ENCODE measurements at places on chromosomes 16 and 17. TPM values are rescaled to one million over a fixed set of nuclear protein-coding genes. Genes with fewer than 3 reads are reported as not detected.
A peak's percentile ranks its signal among the peaks of the same experiment; 100 is the strongest.

Gene NOTUM
- total RNA-seq, result 0.89 TPM

GRCh38 chr16:20334396-20334795 lies 7.1 kb upstream of the GP2 start:
- no peak overlapping the region for H3K4me3 ChIP-seq
- H3K27me3 ChIP-seq, result no peaks in the 10 kb centered on the region
- no peaks in the 10 kb centered on the region for H3K36me3 ChIP-seq
- DNase-seq, result no peak
- no peak overlapping the region for H3K27ac ChIP-seq

DNA sequence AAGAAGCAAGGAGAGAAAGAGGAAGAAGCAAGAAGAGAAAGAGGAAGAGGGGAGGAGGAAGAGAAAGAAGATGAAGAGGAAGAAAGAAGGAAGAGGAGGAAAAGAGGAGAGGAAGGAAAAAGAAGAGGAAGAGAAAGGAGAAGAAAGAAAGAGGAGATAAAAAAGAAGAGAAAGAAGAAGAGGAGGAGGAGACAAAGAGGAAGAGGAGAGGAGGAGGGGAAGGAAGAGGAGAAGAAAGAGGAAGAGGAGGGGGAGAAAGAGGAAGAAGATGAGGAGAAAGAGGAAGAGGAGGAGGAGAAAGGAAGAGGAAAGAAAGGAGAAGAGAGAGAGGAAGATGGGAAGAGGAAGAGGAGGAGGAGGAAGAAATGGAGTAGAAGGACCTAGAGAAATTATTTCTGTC lies 80.4 kb downstream of the CDYL2 start:
- DNase-seq, result no peak
- H3K27ac ChIP-seq, result no peak overlapping the region
- H3K27me3 ChIP-seq, result no peaks in the 10 kb centered on the region
- no peaks in the 10 kb centered on the region for H3K36me3 ChIP-seq
- H3K4me3 ChIP-seq, result no peak overlapping the region

DNA sequence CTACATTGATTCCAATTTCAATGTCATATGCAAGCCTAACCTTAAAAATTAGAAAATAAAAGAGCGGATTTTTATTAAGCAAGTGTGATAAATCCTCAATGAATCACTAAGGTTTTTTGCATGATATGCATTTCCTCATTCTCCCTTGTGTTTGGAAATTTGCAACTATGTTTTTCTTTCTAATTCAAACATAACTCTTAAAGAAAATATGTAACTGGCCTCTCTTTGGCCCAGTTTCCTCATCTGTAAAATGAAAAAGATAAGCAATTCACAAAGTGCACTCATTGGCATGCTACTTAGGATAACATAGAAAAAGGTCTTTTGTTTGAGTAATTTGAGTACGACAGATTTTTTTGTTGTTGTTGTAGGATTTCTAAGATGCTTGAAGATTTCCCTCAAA lies 295.5 kb downstream of the CDH11 start:
- H3K4me1 ChIP-seq, result no peaks in the 10 kb centered on the region
- no peaks in the 10 kb centered on the region for H3K27me3 ChIP-seq
- H3K27ac ChIP-seq, result no peak overlapping the region
- no peaks in the 10 kb centered on the region for H3K36me3 ChIP-seq
- H3K4me3 ChIP-seq, result no peak overlapping the region
- DNase-seq, result no peak

DNA sequence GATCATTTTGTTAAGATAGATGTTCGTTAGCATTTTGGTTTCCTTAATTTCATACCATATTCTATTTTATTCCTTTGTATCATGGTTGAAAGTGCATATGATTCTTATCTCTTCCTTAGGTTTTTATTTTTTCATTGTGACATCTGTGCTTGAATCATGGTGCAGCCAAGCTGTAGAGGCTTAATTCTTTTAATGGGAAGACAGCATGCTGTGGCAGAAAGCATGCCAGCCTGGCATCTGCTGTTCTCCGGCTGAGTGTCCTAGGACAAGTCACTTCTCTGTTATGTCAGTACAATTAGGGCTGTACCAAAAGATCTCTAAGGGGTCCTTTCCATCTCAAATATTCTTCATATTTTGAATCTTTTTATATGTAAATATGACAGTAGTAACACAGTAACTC lies 68.5 kb upstream of the PMFBP1 start:
- H3K4me3 ChIP-seq, result no peak overlapping the region
- no peak overlapping the region for H3K27ac ChIP-seq
- no peak for DNase-seq
- no peaks in the 10 kb centered on the region for H3K27me3 ChIP-seq
- H3K36me3 ChIP-seq, result no peaks in the 10 kb centered on the region
- no peaks in the 10 kb centered on the region for H3K4me1 ChIP-seq

DNA sequence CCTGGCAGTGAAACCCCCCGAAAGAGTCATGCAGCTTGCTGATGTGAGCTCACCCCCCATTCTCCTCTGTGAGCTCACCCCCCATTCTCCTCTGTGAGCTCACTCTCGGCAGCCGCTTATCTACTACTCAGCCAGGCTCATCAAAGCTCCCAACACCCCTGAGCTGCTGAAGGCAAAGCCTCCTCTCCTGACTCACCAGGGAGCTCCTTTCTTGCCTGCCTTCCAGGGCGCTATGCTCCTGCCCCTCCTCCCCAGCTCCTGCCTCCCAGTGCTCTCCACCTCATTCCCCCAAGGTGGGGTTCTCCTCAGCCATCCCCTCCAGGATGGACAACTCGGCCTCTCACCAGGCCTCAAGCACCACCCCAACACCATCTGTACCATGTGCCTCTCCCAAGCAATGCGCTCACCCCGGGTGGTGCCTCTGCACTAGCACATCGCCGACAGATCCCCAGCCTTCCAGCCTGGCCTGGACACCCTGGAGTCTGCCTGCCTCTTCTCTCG lies 27.7 kb upstream of the FAAP100 start:
- H3K27ac ChIP-seq, result no peak overlapping the region
- H3K27me3 ChIP-seq, result no peaks in the 10 kb centered on the region
- no peak overlapping the region for H3K4me3 ChIP-seq
- peaks cover 24% of the 10 kb centered on the region for H3K4me1 ChIP-seq
- no peak for DNase-seq
- H3K36me3 ChIP-seq, result peaks cover 73% of the 10 kb centered on the region

DNA sequence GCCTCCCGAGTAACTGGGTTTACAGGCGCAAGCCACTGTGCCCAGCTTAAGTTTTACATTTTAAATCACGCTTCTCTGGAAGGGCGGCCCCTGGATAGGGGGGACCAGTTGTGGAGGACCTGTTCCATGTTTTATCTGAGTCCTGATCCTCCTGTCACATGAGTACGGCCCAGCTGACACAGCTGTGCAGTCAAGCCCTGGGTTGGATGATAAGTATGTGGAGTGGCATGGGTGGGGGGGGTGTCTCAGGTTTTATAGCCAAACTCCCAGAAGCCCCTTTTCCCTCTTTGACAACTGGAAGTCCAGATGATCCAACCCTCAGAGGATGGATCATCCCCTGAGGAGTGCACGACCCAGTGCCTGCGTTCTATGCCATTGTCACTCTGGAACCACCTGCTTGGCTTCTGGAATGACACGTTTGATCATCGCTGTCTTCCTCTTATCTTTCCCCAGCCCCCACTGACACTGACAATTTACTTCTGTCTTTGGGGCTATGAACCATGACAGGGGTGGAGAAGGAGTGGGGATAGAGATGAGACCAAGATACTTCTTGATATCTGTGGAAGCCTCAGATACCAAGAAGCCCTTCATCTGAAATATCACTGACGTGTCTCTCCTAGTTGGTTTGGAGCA lies 191.2 kb downstream of the MSI2 start:
- DNase-seq, result no peak
- H3K4me1 ChIP-seq, result peaks cover 65% of the 10 kb centered on the region
- H3K4me3 ChIP-seq, result no peak overlapping the region
- H3K36me3 ChIP-seq, result peaks cover 11% of the 10 kb centered on the region
- H3K27ac ChIP-seq, result no peak overlapping the region

GRCh38 chr17:6831661-6832263 lies at the start of gene TEKT1:
TEKT1 (minus strand) TSS chr17:6831729; CDS start chr17:6830376, 1,353 bp downstream.
- H3K27me3 ChIP-seq, result peaks cover 27% of the 10 kb centered on the region
- no peaks in the 10 kb centered on the region for H3K36me3 ChIP-seq
- H3K4me1 ChIP-seq, result peaks cover 9% of the 10 kb centered on the region
- no peak within 1 kb of the TSS for H3K27ac ChIP-seq
- H3K4me3 ChIP-seq, result peak within 1 kb of the TSS; percentile 27

Gene ZNF768
- total RNA-seq, result 37.4 TPM

Gene CTRL
- total RNA-seq, result 1.4 TPM

- no peaks in the 10 kb centered on the region for H3K36me3 ChIP-seq
- H3K4me1 ChIP-seq, result no peaks in the 10 kb centered on the region
- H3K4me3 ChIP-seq, result no peak overlapping the region
- DNase-seq, result no peak
- no peak overlapping the region for H3K27ac ChIP-seq
These were observed 316.1 kb downstream of the PHKB start for GRCh38 chr16:47777220-47777619.

DNA sequence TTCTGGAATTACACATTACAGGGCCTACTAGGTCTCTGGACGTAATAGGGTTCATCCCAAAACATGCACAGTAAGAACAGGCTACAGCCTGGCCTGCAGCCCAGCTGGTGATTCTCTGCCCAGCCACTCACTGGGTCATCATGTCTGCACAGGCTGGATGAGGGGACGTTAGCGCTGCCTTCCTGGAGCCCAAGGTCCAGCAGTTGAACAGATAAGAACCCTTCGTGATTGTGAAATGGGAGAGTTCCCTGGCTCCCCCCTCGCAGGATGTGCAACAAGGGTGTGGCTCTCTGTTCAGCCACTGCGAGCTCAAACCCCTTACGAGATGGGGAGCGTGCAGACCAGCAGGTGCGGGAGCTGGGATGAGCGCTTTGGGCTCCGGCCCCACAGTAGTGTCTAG lies 200.0 kb upstream of the CDH5 start:
- H3K4me3 ChIP-seq, result no peak overlapping the region
- no peak overlapping the region for H3K27ac ChIP-seq
- peaks cover 7% of the 10 kb centered on the region for H3K4me1 ChIP-seq
- H3K27me3 ChIP-seq, result no peaks in the 10 kb centered on the region
- DNase-seq, result no peak

- DNase-seq, result no peak
- no peak overlapping the region for H3K4me3 ChIP-seq
- peaks cover 5% of the 10 kb centered on the region for H3K4me1 ChIP-seq
- H3K36me3 ChIP-seq, result no peaks in the 10 kb centered on the region
These were observed 50.2 kb downstream of the DNAH3 start for GRCh38 chr16:21100447-21100846.

GRCh38 chr16:9625122-9625521 lies 533.7 kb downstream of the HAPSTR1 start:
- H3K4me3 ChIP-seq, result no peak overlapping the region
- no peaks in the 10 kb centered on the region for H3K36me3 ChIP-seq
- DNase-seq, result no peak
- H3K4me1 ChIP-seq, result no peaks in the 10 kb centered on the region
- no peaks in the 10 kb centered on the region for H3K27me3 ChIP-seq
- H3K27ac ChIP-seq, result no peak overlapping the region

- peaks cover 20% of the 10 kb centered on the region for H3K27me3 ChIP-seq
- DNase-seq, result no peak
- no peaks in the 10 kb centered on the region for H3K36me3 ChIP-seq
- peaks cover 12% of the 10 kb centered on the region for H3K4me1 ChIP-seq
These were observed 1.5 kb downstream of the MT1B start for GRCh38 chr16:56653218-56653617.

DNA sequence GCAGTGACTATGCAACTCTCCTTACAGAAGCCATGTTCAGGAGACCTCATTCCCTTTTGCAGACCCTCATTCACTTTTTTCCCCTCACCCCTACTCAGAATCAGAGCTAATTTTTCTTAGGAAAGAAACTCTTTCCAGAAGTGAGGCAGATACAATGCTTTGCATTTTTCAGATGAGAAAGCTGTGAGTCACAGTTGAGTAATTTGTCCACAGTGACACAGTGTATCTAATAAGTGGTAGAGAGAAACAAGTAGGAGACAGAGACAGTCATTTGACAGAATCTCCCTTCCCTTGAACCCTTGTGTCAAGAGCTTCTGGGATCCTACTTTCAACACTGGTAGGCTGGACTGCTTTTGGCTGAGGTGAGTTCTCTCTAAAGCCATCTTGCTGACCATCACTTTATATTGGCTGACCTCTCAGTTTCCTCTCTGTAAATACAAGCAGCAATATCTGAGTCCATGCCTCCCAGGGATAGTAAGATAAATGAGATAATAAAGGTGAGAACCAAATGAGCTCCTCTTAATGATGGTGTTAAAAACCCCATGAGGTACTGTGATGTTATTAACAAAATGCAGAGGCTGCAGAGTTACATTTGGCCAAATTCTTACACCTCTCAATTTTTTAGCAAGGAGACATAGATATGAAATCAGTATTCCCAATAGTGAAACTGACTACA lies 130.8 kb downstream of the CA10 start:
- no peak for DNase-seq
- no peak overlapping the region for H3K4me3 ChIP-seq
- no peak overlapping the region for H3K27ac ChIP-seq

Gene NHLRC4
- 0.89 TPM for total RNA-seq

GRCh38 chr16:1171854-1172428 lies 19.0 kb downstream of the CACNA1H start:
- no peak overlapping the region for H3K4me3 ChIP-seq
- DNase-seq, result no peak
- peaks cover 66% of the 10 kb centered on the region for H3K36me3 ChIP-seq
- no peaks in the 10 kb centered on the region for H3K27me3 ChIP-seq

GRCh38 chr16:83806036-83806435 lies 1.7 kb upstream of the HSBP1 start:
- H3K4me1 ChIP-seq, result peaks cover 21% of the 10 kb centered on the region
- no peak overlapping the region for H3K4me3 ChIP-seq
- no peaks in the 10 kb centered on the region for H3K27me3 ChIP-seq
- DNase-seq, result no peak

Gene NR1D1
- 3.5 TPM for total RNA-seq

- H3K27me3 ChIP-seq, result no peaks in the 10 kb centered on the region
- DNase-seq, result no peak
- peaks cover 31% of the 10 kb centered on the region for H3K4me1 ChIP-seq
- no peaks in the 10 kb centered on the region for H3K36me3 ChIP-seq
- no peak overlapping the region for H3K4me3 ChIP-seq
These were observed 84.6 kb downstream of the NT5M start for GRCh38 chr17:17387498-17388362.
